Activated naive CD4-positive, alpha-beta T cell treated with anti-CD3 and anti-CD28 coated beads, Interleukin-2, amount 50 U/mL, for 16 hours (primary cell): ENCODE measurements at places on chromosomes 16 and 17.

DNA sequence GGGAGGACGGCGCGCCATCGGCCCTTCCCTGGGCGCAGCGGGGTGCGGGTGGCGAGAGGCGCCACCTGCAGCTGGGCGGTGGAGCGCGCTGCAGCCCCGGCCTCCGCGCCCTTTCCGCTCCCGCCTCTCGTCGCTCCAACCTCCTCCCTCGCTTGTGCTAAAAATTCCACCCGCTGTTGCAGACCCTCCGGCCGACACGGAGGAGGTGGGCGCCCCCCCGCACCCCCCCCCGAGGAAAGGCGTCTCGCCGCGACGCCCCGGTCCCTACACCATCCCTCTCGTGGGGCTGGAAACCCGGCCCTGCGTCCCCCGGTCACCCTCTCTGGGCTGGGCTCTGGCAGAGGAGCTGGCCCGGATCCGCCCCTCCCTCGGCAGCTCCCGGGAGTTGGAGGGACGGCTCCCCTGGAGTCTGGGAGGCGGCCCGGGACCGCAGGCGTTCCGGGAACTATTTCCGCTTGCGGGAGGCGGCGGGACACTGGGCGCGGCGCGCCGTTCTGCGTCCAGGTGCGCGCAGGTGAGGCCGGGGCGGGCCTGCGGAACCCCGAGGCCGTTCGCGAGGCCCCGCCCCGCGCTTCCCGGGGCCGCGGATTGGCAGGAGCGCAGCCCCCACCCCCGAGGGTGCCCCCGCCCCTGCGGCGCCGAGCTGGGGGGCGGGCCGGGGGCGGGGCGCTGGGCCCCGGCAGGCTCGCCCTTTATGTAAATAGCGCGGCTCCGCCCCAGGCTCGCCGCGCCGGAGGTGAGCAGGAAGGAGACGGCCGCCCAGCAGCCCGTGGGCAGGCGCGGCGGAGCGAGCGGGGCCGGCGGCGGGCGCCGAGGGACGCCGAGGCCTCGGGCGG lies at the start of gene LLGL2:
Gene LLGL2, plus strand, starts transcription at position 728 of the 836 bp plus-strand sequence. CDS start 17,730 bp downstream, outside the sequence.
- DNase-seq, result peak; percentile 84

DNA sequence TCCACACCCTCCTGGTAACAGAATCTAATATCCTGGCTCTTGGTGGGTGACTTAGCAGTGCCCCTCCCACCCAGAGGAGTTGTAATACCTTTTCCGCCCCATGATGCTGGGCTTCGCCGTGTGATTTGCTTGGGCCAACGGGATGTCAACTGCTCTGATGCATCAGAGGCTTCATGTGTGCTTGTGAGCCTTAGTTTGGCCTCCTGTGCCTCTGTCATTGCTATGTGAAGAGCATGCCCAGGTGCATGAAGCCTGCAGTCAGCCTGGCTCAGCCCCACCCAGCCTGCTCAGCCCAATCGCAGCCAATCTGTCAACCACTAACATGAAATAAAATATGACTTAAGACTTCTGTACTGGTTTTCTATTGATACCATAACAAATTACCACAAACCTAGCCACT lies 201.2 kb upstream of the RPL38 start:
- DNase-seq, result no peak

DNA sequence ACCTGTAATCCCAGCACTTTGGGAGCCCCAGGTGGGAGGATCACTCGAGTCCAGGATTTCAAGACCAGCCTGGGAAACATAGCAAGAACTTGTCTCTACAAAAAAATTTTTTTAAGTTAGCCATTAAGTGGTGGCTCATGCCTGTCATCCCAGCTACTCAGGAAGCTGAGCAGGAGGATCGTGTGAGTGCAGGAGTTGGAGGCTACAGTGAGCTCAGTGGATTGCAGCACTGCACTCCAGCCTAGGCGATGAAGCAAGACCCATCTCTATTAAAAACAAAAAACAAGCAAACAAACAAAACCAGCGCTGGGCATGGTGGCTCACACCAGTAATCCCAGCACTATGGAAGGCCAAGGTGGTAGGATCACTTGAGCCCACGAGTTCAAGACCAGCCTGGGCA lies 38.0 kb downstream of the HEATR3 start:
- DNase-seq, result no peak

DNA sequence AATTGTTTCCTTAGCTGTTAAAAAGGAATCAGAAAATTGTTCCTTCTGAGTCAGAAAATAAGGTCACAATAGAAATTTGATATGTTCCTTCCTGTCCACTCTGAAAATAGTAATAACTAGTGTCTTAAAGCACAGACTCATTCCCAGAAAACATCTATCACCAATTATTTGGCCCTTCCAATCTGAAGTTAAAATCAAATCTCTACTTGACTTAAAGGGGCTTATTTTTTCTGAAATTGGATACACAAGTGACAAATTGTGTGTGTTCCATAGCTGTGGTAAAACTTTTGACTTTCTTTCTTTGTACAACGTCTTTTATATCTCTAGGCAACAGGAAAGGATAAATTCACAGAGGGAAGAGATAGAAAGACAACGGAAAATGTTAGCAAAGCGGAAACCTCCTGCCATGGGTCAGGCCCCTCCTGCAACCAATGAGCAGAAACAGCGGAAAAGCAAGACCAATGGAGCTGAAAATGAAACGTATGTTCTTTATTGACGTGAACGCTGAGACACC lies 54.5 kb upstream of the MRC2 start:
- DNase-seq, result no peak

DNA sequence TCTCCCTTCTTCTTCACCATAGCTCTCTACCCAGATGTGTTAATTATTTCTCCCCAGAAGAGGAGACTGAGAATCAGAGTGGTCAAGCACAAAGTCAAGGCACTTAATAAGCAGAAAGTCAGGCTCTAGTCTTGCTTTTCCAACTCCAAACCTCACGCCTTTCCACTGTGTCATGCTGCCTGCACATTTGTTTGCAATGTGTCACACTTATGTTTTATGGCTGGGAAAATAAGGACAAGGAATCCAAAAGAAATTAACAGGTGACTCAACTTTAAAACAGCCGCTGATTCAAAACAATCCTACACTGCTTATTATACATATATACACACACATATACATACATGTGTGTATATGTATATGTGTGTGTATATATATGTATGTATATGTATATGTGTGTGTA lies 255.7 kb upstream of the DYNLRB2 start:
- no peak for DNase-seq
